ENCODE measurements at places on chromosomes 12 and 14.

DNA sequence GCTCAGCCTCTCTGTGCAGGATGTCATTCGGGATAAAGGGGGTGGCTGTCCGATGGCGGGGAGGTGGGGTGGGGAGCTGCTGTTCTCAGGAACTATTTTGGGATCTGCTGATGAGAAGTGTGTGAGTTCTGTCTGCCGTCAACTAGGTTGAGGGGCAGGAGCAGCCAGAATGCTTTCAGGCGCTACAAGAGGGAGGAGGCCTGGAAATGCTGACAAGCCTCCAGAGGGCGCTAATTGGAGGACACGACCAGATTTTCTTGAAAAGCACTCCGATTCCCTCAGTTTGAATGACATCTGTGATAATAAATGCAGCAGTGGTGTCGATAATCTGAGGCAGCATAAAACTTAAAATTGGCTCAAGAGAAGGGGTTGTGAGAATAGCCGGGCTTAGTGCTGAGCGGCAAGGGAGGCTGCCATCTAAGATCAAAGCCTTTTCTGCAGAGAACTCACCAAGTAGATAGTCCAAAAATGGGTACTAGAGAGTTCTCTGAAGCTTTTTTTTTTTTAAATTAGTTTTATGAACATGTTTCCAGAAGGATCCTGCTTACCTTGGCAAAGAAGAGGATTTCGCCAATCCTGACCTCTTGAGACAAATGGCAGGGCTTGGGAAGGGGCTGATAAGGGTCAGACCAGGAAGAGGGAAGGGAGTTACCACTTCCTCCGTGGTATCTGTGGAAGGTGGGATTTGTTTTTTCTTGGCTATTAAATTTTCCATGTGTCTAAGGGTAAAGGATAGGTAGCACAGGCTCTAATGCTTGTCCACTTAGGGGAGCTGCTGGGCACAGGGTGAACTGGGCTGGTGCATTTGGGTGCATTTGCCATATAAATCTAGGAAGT, 94.4 kb downstream of the CRACR2A start:
- DNase-seq = peak; percentile 76

- DNase-seq = no peak
These were observed 330.1 kb upstream of the PRICKLE1 start for GRCh38 chr12:42919691-42920090.

DNA sequence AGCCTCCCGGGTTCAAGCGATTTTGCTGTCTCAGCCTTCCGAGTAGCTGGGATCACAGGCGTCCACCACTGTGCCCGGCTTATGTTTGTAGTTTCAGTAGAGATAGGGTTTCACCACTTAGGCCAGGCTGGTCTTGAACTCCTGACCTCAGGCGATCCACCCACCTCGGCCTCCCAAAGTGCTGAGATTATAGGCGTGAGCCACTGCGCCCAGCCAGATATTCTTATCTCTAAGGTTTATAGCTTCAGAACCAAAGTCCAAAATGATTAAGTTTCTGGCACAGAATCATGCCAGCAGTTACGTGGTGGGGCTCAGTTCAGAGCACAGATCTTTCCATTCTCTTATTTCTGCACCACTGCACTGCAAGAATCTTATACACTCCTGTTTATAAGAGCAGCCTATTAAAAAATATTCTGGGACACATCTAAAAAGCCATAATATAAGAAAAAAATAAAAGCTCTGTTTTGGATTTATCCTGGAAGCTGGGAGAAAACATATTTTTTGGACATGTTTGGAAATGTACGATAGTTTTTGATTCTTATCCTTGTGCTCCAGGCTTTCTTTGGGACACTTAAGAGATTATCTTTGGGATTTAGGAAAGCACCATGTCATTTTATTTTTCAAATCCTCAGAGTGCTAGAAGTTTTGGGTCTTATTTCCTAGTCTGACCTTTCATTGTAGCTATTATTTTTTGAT, 129.6 kb downstream of the LMNTD1 start:
- no peak for DNase-seq

DNA sequence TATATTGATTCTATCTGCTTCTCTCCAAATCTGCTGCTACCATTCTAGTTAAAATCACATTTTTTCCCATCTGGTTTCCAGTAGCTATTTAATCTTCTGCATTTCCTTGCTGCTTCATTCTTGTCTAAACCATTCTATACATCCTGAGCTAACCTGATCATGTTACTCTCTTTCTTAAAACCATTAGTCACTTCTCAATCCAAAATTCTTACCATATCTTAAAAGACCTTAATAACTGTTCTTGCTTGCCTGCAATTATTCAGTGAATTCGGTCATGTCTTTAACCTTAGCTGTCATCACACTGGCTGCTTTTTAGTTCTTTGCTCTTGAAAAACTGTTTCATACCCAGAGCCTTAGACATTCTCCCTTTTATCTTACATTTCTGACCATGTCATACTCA, 56.4 kb upstream of the PZP start:
- no peak for DNase-seq

DNA sequence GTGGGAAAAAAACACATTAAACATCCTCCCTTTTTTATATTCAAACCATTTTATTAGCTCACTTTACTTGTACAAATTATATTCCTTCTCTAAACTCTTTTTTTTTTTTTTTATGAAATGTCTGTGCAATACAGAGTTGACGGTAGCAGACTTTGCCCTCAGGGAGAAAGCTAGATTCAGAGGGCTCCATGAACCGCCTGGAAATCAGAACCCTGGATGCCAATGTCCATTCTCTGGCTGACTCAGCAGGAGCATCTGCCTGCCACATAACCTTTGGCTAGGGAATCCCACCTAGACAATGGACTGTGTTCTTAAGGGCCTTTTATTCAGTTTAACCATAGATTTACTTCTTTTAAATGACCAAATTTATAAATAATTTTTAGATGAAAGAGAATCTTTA, 467.0 kb downstream of the MDGA2 start:
- no peak for DNase-seq

DNA sequence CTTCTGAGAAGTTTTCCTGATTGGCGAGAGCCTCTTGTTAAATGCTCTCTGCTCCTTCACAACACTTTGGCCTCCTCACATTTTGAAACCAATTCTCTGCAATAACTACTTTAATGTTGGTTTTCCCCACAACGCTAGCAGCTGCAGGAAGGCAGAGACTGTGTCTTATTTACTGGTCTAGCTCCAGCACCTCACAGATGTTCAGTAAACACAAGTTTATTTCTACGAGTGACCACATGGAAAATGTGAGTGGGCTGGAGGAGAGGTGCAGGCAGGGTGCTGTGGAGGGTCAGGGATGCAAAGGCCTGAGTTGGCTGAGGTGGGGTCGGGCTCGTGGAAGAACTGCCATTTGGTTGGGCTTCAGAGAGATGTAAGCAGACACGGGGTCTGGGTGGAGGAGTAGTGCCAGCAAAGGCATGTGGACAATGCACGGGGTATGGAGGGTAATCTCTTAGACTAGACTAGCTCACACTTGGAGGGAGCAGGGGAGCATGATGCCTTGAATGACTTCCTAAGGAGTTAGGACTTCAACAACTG, 117.4 kb upstream of the RTL1 start:
- DNase-seq = peak; percentile 25

DNA sequence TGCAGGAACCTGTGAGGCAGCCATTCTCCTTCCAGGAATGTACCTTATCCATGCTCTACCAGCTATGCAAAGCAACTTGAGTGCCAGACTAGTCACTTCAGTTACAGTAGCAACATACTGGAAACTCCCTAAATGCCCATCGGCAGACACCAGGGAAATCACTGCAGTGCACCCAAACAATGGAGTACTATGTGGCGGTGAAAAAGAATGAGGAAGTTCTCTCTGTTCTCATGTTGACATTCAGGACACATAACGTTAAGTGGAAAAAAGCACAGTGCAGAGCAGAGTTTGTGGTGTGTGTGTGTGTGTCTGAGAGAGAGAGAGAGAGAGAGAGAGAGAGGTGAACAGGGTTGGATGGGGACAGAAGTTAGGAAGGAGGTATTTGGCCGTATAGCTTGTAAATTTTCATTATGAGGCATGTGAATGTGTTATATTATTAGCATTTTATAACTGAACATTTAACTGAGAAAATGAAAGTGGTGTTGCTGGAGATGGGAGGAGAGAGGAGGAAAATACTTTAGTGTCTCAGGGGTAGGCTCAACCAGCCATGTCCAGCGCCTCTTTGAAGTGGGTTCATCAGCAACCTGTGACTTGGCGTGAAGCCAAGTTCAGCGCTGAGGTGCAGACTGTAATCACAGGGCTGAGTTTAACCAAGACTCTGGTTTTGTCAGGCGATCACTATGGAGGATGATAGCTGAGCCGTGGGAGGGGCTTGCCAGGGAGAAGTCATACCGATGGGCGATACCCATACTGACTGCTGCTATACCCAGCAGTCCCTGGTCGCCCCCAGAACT, 17.3 kb downstream of the TNFAIP2 start:
- no peak for DNase-seq

- DNase-seq = no peak
These were observed 50.3 kb downstream of the SYT1 start for GRCh38 chr12:78914859-78915331.

DNA sequence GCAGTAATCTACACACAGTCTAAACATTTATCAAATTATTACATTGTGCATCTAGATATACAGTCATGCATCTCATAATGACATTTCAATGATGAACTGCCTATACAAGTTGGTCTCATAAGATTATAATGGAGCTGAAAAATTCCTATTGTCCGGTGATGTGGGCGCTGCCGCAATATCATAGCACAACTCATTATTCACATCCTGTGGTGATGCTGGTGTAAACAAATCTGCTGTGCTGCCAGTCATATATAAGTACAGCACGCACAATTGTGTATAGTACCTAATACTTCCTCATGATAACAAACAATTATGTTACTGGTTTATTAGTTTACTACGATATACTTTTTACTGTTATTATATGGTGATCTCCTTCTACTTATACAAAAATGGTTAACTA, 768.8 kb upstream of the NOVA1 start:
- no peak for DNase-seq

GRCh38 chr12:2003676-2004112, 563 bp downstream of the DCP1B start:
- no peak for DNase-seq
